Activated CD4-positive, alpha-beta T cell treated with anti-CD3 and anti-CD28 coated beads, Interleukin-2, amount 50 U/mL, for 48 hours (primary cell): ENCODE measurements at places on chromosomes 11 and 22.

- DNase-seq, result no peak
Observed at GRCh38 chr11:104320956-104321355, 157.0 kb upstream of the PDGFD start.

DNA sequence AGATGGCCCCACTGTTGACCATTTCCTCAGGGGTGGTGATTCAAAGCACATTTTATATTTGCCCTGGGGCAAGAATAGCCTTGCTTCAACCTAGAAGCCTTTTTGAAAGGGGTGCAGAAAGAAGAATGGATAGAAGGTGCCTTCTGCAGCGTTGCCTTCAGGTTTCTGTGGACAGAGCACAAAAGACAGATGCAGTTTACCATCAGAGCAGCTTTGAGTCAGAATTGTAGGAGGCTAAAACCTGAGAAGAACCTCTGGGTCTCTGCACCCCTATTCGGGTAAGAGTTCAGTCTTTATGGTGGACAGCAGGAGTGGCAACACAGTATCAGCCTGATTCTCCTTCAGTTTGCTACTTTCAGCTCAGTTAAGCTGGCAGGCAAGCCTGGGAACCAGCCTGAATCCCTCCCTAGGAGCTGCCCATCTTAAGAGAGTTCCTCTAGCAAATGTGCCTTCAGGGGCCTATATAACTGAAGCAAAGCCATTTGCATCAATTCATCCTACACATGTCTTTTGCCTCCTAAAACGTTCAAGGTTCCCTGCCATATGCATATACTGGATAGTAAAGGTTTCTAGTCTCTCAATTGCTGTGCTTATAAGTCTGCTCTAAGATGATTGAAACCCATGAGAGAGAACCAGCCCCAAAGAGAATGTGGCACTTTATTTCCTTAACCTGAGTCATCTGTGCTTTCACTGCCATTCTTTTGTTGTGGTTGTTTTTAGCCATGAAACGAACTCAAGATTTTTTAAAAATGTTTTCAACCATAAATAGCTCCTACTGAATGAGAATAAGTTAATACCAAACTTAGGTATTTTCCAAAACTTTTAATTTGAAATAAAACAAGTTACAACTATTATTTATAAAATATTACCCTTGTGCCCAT lies 123.0 kb downstream of the TRIM44 start:
- DNase-seq, result no peak

DNA sequence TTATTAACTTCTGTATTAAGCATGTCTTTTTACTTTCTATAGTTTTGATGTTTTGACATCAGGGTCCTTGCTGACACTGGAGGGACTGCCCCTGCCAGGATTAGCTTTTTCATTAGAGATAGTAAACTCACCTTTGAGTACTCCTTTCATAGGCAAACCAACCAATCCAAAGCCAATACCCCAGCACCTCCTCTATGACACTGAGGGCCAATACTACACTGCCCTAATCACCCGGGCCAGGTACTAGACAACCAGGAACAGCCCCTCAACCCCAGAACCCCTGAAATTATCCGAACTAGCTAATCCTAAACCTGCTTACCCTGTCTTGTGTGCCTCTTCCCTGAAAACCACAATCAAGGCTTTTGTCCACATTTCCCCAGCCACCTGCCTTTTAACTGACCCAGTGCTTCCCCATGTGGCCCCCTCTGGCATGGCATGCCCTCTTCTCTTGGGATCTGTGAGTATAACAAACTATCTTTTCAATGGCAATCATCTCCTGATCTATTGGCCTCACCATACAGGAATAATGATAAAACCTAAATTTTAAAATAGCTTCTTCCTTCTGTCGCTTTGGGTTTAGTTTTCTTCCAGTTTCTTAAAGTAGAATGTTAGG lies 31.2 kb downstream of the RAB6A start:
- peak; percentile 26 for DNase-seq

DNA sequence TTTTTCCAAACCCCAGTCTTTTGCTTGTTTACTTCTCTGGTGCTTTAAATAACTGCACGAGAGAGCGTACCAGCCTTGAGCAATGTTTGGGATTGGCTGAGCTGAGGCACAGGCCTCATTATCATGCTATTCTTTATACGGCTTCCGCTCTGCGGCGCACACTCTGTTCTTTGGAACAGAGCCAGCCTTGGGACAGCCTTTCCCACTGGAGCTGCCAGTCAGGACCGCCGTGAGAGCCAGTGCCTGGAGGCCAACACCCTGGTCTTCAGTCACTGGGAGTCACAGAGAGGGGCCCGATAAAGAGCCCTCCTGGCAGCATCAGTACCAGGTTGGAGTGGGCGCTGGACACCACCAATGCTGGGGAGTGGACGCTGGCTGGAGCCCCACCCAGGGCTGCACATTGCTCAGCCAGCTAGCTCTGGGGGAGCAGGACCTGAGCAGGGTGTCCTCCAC lies 125.6 kb downstream of the BCR start:
- no peak for DNase-seq

DNA sequence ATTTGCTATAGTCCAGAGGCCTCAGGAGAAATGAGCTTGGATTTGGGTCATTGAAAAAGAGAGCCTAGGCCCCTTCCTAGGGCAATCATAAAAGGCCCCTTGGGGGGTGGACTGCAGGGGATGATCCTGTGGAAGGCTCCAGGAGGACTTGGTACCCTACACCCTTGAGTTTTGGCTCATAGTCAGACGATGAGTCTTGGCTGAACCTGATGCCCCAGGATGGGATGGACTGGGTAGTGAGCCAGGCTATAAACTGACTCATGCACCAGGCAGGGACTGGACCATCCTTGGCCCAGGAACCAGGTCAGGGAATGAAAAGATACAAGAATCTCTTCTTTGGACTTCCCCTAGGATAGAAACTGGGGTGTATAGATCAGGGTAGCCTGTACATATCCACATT lies 54.2 kb downstream of the NAV2 start:
- no peak for DNase-seq

DNA sequence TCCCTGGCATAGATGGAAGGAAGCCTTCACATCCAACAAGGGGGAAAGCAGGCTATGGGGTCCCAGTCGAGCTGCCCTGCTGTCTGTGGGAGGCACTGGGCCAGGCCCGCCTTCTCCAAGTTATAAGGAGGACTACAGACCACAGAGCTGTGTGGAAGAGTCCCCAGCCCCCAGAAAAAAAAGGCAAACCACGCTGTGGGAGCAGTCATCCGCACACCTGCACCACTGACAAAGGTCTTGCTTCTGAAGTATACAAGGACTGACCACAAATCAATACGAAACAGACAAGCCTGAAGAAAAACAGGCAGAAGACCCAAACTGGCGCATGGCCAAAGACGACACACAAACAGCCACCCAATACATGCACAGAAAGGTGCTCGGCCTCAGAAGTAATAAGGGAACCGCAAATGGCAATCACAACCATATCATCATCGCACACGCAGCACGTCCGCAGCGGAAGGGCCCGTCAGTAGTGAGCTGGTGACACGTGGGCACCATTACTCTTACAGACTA lies 384.1 kb downstream of the CTTN start:
- no peak for DNase-seq

DNA sequence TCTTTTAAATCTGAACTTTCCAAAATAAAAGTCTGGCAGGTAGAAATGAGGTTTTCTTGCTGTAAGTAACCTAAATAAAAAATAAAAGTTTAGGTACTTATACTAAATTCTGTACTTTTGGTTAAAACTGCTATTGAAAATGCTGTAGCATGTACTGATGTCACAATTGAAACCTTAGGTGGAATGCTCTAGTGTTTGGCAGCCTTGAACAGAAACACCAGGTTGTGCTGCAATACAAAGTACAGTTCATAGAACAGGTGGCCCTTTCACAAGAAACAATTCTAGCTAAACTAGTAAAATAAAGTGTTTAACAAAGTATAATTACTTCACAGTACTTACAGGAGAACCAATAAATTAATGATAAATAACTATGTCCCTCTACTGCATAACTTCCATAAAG lies 25.1 kb downstream of the NPAT start:
- DNase-seq, result no peak

DNA sequence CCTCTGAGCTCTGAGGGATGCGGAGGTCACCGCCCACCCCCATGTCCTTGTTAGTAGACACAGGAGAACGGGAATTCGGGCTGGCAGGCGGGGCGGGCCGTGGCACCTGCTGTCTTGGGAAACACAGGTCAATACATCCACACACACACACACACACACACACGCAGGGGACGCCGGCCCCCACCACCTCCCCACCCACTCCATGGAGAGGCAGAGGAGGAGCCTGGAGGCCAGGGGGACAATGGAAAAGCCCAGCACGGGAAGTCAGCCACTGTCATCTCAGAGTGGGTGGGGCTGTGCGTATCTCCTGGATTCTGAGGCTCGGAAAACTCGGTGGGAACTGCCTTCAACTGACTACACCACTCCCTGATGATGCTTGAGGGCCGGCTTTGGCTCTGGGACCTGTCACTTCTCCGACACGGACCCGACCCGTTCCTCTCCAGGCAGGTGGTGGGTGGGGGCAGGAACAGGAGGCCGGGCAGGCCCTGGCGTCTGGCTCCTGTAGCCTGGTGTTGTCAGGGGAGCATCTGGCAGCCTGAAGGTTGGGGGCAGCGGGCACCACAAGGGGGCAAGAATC lies 18.5 kb upstream of the TMEM184B start:
- DNase-seq, result no peak

DNA sequence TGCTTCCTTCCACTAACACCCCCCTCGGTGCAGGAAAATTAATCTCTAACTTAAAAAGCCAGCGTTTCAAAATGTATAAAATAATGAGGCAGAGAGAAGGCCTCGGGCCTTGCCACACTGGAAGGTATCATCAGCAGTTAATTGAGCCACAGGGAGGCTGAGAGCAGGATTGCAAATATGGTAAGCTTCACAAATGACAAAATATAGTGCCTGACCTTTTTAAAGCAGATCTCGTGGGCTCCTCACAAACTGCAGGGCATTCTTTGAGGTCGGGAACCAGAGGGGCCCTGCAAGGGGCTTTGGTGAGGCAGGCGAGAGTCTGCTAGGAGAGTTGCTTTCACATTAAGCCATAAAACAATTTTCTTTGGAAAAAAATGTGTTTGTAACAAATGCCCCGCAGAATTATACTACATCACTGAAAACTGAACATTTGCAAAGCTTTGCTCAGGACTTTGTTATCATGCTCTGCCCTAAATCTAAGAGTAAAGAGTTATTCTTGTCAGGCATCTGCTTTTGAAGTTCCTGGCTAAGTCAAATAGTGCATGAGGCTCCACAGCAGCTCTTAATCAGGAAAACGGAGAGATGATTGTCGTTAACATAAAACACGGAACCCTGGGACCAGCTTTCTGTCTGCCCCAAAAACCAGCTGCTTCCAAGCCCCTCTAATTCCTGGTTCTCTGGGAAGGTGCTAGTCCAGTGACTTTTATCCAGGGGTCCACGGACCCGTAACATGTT lies 61.4 kb upstream of the SYT13 start:
- DNase-seq, result no peak

GRCh38 chr11:7246179-7246578 lies 5.5 kb upstream of the SYT9 start:
- no peak for DNase-seq

- DNase-seq, result no peak
Observed at GRCh38 chr22:24304062-24304675, 33.5 kb downstream of the SPECC1L start.

DNA sequence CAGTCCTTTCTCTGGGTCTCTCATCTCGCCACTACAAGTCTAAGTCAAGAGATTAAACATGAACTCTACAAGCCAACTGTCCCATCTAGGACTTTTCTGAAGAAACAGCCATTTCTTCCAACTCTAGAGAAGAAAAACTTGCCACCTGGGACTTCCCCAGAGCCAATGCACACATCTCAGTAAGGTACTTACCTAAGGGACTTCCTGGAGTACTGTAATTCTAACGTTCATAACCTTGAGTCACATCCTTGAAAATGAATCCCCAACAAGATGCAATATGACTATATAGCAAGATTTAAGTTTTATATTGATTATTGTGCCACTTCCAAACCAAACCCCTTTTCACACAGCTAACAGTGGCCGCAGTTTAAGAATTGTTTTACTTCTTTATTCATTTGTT lies 11.9 kb upstream of the ISX start:
- no peak for DNase-seq

- DNase-seq, result no peak
Observed at GRCh38 chr22:31897842-31898805, 46.2 kb upstream of the YWHAH start.
